ENCODE measurements at places on chromosomes 7 and 10.
A peak's percentile ranks its signal among the peaks of the same experiment; 100 is the strongest.

DNA sequence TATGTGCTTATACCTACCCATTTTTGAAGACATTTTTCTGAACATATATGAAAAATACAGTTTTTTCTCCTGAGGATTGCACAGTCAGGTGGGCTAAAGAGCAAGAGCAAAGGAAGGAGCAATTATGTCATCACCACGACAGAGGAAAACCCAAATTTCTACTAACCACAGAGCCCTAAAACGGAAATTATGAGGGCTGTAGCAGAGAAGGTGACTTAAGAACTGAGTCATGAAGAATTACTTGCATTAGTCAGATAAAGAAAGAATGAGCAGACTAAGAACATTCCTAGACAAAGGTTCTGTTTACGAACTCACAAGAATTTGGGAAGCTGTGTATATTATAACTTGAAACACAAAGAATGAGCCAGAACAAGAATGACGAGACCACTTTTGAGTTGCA is 974.4 kb downstream of the NXPH1 start:
- DNase-seq: no peak

GRCh38 chr7:26684447-26684846 is 179.9 kb downstream of the SKAP2 start:
- DNase-seq: no peak

DNA sequence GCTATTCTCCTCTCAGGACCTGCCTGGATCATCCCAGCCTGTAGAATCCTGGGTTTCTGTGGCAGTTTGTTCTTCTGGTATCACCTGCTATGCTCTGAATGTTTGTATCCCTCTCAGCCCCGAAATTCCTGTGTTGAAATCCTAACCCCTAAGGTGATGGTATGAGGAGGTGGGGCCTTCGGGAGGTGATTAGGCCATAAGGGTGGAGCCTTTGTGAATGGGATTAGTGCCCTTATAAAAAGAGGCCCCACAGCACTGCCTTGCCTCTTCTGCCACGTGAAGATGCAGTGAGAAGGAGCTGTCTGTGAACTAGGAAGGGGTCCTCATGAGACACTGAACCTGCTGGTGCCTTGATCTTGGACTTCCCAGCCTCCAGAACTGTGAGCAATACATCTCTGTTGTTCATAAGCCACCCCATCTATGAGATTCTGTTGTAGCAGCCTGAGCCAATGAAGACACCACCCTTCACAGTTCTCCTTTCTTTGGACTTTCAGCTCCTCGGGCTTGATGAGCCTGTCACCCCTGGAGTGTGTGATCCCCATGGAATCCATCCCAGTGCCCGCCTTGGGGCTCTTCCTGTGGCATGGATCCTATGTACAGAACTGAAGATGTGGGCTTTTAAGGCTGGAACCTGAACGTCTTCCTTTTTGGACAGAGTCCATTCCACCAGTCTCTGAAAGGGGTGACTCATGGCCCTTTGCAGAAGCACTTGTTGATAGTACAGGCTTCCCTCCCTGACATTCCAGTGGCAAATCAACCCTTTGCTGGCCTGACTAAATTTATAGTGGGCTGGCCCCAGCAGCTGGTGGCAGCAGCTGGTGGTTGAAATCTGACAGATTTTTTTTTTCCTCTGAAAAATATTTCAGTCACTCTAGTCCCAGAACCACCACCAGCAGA is 138.0 kb downstream of the TACC2 start:
- no peak for DNase-seq

GRCh38 chr7:158157460-158157859 is 430.2 kb downstream of the PTPRN2 start:
- DNase-seq: no peak

- no peak for DNase-seq
Measured at GRCh38 chr10:47440207-47440606, 43.7 kb downstream of the ANXA8 start.

DNA sequence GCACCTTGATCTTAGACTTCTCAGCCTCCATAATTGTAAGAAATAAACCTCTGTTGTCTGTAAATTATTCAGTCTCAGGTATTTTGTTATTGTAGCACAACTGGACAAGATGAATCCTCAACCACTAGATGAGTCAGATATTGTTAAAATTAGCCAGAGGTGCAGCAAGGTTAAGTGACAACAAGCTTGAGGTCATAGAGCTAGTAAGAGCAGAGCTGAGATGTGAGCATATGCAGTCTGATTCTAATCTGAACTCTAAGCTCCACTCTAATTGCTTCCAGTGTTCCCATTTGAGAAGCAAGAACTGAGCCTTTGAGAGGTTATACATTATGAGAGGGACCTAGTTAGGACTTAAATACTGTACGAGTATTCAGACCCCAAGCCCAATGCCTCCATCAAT is 93.1 kb downstream of the FZD1 start:
- no peak for DNase-seq

DNA sequence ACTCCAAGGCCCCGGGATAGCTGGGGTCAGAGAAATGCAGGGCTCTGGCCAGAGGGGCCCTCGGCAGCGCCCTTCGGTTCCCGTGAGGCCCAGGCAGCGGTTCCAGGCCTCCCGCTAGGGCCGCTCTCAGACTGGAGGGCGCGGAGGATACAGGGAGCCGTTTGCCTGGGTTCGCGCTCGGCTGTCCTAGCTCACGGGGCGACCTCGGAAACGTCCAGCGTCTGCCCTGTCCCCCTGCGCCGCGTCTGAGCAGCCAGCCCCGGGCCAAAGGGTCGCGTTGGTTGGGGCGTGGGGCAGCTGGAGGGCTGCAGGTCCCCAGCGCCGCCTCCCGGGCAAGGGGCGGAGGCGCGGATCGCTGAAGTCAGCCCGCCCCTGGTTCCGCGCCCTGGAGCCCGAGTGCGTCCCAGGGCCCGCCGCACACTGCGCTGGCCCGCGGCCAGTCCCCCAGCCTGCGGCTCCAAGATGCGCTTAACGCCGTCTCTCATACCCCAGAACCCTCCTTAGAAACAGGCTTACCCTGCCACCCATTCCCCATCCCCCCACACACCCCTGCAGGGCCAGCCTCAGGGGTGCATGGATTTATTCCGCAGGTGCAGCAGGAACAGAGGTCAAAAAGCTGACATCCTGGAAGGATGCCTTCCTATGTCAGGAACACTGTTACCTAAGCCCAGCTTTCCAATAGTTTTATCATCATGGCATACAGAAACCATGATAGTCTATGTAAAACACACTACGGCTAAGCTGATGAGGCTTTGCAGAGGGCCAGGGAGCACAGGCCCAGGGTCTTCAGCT is 22.1 kb upstream of the OPN4 start:
- DNase-seq: no peak

DNA sequence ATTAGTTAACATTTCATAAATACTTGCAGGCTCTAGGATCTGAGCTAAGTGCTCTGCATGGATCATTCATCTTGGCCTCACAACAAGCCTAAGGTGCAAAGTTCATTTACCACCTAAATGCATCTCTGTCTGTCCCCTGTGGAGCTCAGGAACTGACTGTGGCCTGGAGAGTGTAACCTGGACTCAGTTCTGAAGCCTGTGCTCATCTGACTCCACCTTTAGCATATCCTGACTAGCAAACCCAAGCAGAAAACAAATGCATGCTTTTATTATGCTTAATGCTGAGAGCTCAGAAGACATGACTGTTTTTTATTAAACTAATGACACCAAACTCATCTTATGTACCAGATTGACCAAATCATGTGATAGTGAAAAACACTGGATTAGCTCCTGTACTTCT is 245.6 kb upstream of the INHBA start:
- DNase-seq: no peak

- DNase-seq: no peak
Measured at GRCh38 chr7:111126987-111127386, 36.1 kb downstream of the LRRN3 start.

DNA sequence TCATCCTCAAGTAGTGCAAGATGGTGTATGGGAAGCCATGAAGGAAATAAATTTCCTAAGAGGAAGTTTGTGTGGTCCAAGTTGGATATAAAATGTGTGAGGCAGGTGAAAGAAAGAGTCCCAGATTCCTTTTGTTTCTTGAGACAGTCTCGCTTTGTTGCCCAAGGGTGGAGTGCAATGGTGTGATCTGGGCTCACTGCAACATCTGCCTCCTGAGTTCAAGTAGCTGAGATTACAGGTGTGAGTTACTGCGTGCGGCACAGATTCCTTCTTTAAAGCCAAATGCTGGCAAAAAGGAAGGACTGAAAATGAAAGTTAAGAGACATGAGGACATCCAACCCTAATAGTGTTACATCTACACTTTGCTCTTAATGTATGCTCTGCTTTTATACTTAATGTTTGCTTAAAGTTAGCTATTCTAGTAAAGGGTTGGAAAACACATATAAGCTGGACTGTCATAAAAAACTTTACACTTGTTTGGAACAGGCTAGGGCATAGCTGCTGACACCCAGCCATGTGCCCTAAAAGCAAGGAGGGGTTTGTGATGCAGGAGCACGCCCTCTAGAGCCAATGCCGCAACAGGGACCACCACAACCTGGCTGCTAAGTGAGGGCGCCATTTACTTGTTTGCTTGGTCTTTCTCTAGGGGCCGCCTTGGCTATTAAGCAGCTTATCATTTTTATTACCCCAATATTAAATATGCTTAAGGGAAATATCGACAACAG is 34.5 kb downstream of the CLEC2L start:
- no peak for DNase-seq

DNA sequence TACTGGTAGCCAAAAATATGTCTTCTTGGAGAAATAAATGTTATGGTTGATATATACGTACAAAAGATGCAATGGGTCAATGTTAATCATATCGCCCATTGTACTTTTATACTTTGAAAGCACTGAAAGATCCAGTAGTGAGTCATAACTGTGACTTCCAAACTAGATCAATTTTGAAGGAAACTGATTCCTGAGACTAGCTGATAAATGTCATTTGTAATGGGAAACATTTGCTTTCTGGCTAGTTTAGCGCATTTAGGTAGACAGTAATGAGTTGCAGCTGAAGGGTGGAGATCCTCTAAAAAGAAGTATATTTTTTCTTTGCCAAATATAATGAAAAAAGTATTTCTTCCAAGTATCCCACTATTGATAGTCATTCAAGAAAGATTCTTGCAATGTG is 53.5 kb upstream of the ARHGAP21 start:
- no peak for DNase-seq

- no peak for DNase-seq
Measured at GRCh38 chr7:92904244-92905131, 68.1 kb upstream of the CDK6 start.

GRCh38 chr10:60237977-60238758 is 151.5 kb downstream of the ANK3 start:
- DNase-seq: peak; percentile 3

DNA sequence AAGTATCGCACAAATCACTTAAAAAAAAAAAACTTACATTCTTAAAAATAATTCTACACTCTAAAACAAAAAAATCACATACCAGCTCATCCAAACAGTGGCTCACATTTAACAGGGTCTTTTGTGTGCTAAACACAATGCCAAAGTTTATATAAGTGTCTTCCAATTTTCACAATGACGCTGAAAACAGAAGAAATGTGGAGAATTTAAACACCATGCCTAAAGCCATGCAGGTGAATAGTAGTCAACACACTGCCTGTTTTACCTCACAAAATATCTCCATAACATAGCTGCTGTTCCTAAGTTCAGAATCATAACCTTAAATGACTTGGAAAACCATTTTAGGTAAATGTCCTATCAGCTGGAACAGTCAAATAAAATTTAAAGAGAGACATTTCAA is 55.0 kb downstream of the GRB10 start:
- no peak for DNase-seq

GRCh38 chr7:106285855-106286492 is 1.2 kb upstream of the NAMPT start:
- DNase-seq: no peak

- no peak for DNase-seq
Measured at GRCh38 chr7:141986923-141987322, 8.8 kb upstream of the MGAM start.

DNA sequence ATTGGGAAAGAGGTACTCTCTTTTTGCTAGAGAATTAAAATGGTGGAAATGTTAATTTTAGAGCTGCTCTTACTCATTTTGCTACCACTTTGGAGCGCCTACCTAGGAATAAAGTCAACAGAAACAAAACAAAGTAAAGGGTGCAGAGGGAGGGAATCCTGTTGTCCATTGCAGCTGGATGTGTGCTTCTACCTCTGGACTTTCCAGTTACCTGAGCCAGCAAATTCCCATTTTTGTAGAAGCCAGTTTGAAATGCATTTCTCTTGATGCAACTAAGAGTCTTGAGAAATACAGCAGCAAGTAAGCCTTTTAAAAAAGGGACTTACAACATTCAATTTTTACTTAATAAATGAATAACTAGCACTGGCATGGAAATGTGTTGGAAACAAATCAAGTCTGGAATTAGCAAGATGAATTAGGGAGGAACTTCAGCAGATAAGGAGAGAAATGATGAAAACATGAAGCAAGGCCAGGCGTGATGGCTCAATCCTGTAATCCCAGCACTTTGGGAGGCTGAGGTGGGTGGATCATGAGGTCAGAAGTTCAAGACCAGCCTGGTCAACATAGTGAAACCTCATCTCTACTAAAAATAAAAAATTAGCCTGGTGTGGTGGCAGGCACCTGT is 113.5 kb upstream of the CTTNBP2 start:
- DNase-seq: no peak

- DNase-seq: no peak
Measured at GRCh38 chr7:129122078-129122750, 22.3 kb upstream of the TSPAN33 start.

DNA sequence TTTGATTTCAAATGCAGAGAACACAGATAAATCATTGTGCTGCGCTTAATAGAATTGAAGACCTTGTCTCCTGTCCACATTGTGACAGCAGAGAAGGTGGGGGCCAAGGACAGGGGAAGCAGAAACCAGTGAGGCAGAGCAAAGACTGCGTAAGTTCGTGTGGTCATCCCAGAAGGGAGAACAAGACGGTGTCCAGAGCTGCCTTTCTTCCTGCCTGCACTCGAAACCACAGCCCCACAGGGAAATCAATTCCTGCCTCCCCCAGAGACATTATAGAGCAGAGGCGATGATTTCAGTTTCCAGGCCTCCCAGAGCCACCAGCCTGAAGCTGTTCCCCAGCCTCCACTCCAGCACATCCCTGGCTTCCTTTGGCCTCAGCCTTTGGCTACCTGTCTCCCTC is 39.7 kb upstream of the UCN3 start:
- DNase-seq: no peak

- no peak for DNase-seq
Measured at GRCh38 chr10:51685768-51686167, 13.6 kb downstream of the CSTF2T start.

- DNase-seq: no peak
Measured at GRCh38 chr10:13883636-13884444, 297.1 kb downstream of the PRPF18 start.

DNA sequence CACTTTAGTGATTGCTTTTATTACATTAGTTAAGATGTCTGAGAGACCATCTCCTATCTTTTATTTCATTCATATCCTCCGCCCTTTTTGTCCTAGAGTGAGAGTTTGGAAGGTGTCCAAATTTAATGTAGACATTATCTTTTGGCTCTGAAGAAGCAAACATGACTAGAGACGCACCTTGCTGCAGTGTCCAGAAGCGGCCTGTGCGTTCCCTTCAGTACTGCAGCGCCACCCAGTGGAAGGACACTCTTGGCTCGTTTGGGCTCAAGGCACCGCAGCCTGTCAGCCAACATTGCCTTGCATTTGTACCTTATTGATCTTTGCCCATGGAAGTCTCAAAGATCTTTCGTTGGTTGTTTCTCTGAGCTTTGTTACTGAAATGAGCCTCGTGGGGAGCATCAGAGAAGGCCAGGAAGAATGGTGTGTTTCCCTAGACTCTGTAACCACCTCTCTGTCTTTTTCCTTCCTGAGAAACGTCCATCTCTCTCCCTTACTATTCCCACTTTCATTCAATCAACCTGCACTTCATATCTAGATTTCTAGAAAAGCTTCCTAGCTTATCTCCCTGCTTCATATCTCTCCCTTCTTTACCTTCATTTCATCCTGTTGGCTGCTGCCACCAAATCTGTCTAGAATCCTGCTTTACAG is 10.4 kb upstream of the CLCN1 start:
- DNase-seq: peak; percentile 49

GRCh38 chr7:39260279-39260844 is 282.7 kb downstream of the POU6F2 start:
- DNase-seq: no peak
